ENCODE measurements at places on chromosomes 13 and 19. TPM values are rescaled to one million over a fixed set of nuclear protein-coding genes. Genes with fewer than 3 reads are reported as not detected.

- no peak for DNase-seq
Observed at GRCh38 chr19:19083413-19084178, 19.8 kb downstream of the SLC25A42 start.

The NLRP4 gene
- 0.05 TPM for total RNA-seq

DNA sequence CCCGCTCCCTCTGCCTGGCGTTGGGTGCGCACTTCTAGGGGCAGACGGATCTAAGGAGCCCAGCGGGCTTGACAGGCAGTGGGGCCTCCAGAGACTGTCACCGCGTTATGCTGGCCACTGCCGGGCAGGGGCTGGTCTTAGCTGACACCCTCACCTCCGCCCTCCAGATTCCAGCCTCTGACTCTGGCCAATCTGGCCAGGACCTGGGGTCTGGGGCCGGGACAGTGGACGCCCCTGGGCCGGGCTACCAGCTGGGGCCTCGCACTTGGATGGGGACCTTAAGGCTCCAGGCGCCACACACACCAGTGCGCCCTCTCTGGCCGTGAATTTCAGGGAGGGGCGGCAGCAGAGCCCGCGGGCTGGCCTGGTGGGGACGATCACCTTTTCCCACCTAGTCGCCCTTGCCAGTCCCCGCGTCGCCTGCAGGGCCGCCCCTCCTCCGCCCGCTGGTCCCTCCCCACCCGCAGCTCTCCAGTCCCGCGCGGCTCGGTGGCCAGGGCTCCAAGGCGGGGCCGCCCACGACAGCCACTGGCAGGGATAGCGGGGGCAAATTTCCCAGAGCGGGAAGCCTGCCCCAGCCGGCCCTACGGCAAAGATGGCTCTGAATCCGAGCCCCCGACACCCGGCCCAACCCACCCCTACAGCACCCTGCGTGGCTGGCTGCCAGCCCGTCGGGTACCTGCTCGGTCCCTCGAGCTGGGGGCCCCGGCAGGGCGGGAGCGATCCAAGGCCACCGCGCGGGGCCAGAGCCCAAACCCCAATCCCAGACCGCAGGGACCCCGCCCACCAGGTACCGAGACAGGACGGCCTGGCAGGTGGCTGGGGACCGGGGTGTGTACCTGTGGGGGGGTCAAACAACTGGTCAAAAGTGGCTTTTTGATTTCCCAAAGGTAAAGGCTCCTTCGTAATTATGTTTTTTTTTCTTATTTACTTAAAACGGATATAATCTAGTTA lies 6.1 kb upstream of the ZNF98 start:
- no peak for DNase-seq

DNA sequence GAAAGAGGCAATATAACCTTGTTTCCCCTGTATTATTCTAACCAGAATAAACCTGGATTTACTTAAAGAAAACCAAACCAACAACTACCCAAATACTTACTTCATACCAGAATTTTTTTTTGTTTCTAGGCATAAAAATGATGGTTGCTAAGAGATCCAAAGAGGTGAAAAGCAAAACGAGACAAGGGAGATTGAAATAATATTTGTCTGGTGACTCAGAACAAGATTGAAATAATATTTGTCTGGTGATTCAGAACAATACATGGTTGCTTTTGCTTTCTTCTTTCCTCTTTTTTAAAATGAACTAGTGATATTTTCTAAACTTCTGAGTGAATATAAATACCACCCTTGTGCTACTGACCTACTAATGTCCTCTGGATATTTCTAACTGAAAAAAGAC lies 592.9 kb downstream of the KCTD12 start:
- DNase-seq: peak; percentile 23

The R3HDM4 gene
- 30.4 TPM for total RNA-seq

DNA sequence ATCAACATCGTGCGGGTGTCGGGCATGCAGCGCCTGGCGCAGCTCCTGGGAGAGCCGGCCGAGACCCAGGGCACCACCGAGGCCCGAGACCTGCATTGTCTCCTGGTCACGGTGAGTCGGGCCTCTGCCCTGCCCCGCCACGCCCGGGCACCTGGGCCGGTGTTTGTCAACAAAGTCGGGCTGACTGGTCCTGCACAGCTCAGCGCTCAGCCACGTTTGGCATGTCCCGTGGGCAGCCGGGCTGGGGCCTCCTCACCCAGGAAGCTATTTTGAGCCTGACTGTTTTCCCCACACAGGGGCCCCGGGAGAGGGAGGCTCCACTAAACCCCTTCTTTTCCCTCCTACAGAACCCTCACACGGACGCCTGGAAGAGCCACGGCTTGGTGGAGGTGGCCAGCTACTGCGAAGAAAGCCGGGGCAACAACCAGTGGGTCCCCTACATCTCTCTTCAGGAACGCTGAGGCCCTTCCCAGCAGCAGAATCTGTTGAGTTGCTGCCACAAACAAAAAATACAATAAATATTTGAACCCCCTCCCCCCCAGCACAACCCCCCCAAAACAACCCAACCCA lies 1.3 kb downstream of the GADD45B start:
- DNase-seq: peak; percentile 63

GRCh38 chr13:91417660-91418325 lies 19.4 kb downstream of the GPC5 start:
- DNase-seq: no peak

DNA sequence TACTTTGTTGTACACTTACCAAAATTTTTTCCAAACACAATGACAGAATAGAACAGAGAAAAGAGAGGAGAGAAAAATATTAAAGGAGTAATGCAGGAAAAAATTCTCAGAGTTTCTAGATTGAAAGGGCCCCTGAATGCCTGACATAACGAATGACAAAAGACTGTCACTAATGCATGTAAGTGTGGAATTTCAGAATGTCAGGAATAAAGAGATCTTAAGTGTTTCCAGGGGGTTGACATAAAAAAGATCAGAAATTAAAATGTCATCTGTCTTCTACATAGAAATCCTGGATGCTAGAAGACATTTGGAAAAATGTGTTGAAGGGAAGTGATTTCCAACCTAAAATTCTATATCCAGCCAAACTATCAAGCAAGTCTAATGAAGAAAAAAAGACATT lies 27.2 kb downstream of the TEX26 start:
- no peak for DNase-seq

The SMIM44 gene
- total RNA-seq: not detected

The KANK3 gene
- 0.74 TPM for total RNA-seq

DNA sequence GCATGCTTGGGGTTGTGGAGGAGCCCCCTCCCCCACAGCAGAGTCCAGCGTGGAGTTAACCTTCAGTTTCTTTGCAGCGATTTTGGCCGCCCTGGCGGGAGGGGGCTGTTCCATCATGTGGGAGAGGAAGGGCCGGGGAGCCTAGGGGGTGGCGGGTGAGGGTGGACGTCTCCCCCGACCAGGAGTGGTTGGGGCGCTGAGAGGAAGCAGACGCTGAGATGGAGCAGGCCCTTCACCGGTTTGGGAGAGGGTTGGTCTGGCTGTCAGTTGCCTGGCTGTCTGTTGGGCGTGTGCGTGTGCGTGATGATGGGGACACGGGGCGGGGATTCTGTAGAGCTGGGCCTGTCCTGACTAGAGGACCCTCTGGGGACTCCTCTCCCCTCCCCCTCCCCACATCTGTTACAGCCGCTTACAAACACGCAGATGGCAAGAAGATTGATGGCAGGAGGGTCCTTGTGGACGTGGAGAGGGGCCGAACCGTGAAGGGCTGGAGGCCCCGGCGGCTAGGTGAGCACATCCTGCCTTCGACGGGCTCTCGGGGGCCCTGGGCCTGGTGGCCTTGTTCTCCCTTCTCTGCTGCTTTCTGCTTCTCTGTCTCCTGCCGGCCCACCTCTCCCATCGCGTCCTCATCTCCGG lies 9.8 kb upstream of the LIN7B start:
- no peak for DNase-seq

The RYR1 gene
- total RNA-seq: not detected

GRCh38 chr19:5993201-5993600 lies 15.3 kb upstream of the RANBP3 start:
- DNase-seq: no peak

GRCh38 chr13:32984857-32985626 lies 31.2 kb upstream of the KL start:
- peak; percentile 89 for DNase-seq

GRCh38 chr13:26074706-26075105 lies 22.9 kb upstream of the SHISA2 start:
- DNase-seq: peak; percentile 72

The ZSWIM9 gene
- 0.52 TPM for total RNA-seq

The TMIGD2 gene
- not detected for total RNA-seq

DNA sequence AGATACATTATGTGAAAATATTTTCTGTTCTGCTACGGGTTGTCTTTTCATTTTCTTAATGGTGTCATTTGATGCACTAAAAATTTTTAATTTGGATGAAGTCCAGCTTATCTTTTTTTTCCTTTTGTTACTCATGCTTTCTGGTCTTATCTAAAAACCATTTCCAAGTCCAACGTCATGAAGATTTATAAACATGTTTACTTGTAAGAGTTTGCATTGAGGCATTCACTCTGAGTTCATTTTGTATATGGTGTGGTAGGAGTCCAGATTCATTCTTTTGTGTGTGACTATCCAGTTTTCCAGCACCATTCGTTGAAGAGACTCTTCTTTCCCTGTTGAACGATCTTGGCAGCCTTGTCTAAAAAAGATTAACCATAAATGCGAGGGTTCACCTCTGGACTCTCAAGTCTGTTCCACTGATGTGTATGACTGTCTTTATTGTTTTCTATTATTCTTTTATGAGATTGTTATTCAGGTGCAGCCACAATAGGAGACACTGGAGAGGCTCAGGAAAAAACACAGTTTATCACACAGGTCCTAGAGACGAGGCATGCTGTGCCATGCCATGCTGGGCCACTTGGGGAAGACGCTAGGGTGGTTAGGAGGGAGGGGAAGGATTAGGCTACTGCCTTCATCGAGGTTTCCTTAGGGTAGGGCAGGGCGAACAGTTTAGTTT lies 35.0 kb downstream of the NAA16 start:
- DNase-seq: no peak

DNA sequence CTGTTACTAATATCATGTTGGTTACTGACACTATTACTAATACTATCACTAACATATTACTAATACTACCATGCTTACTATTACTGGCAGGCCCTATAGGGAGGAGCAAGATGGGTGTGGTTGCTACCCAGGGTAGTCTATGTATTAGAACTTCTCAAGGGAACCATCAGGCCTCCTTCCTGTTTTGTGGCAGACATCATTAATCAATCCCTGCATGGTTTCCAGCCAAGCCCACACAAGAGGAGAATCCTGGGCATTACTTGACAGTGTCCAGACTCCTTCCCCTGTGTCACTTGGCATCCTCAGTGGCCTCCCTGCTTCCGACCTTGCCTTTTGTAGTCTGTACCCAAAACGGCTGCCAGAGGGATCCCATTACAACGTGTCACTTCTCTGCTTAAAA lies 8.9 kb downstream of the HAS1 start:
- no peak for DNase-seq

GRCh38 chr13:49481788-49482187 lies 14.0 kb upstream of the PHF11 start:
- no peak for DNase-seq

GRCh38 chr19:35069696-35070095 lies 28.2 kb downstream of the HPN start:
- DNase-seq: no peak

GRCh38 chr13:41054919-41055619 lies 6.2 kb upstream of the WBP4 start:
- peak; percentile 26 for DNase-seq

GRCh38 chr13:44294876-44295275 lies 78.7 kb upstream of the SERP2 start:
- no peak for DNase-seq

The DCT gene
- not detected for total RNA-seq

DNA sequence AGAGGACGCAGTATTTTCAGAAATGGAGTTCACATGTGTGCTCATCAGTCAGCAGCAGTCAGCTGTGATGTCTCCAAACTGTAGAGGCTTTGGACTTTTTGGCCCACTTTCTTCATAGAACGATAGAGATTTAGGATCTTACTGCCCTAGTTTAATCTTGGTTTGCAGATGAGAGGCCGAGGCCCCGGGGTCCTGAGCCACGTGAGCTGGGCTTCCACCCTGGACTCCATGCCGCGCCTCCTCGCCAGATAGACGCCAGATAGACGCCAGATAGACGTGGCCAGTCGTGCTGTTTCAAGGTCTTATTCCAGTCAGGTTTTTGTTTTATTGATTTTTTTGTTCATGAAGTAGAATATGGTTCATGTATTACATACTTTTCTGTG lies 11.7 kb upstream of the MCF2L start:
- no peak for DNase-seq

The KRTDAP gene
- not detected for total RNA-seq

Data from M059J (cell line).